ENCODE measurements at places on chromosomes 4 and X.

GRCh38 chr4:97994765-97995465 is 148.4 kb downstream of the STPG2 start:
- no peak for DNase-seq

DNA sequence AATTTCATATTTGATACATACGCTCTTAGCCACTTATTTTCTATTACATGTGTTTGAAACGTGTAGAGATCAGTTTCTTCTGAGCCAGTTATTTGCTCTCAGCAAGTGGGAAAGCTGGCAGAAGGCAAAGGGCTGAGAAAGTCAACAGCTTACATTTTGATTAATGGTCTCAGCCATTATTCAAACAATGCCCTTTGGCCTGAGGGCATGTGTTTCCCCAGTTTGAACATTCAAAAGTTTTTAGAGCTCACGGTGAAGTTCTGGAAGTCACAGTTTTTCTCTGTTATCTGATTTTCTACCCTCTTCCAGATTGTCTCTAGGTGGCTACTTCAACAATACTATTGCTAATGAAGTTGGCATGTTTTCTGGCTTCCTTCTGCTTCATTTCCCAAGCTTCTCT is 591.8 kb upstream of the CPEB2 start:
- no peak for DNase-seq

- DNase-seq, result no peak
Measured at GRCh38 chrX:98362630-98363029, 1478.9 kb downstream of the RPA4 start.

DNA sequence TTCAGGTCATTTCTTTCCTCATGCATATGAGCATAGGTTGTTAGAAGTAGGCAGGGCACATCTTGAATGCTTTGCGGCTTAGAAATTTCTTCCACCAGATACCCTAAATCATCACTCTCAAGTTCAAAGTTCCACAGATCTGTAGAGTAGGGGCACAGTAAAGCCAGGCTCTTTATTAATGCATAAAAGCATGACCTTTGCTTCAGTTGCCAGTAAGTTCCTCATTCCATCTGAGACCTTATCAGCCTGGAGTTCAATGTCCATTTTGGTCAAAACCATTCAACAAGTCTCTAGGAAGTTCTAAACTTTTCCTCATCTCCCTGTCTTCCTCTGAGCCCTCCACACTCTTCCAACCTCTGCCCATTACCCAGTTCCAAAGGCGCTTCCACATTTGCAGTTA is 77.7 kb downstream of the MAP9 start:
- no peak for DNase-seq

- no peak for DNase-seq
Measured at GRCh38 chr4:108430921-108431320, 189.5 kb upstream of the RPL34 start.

DNA sequence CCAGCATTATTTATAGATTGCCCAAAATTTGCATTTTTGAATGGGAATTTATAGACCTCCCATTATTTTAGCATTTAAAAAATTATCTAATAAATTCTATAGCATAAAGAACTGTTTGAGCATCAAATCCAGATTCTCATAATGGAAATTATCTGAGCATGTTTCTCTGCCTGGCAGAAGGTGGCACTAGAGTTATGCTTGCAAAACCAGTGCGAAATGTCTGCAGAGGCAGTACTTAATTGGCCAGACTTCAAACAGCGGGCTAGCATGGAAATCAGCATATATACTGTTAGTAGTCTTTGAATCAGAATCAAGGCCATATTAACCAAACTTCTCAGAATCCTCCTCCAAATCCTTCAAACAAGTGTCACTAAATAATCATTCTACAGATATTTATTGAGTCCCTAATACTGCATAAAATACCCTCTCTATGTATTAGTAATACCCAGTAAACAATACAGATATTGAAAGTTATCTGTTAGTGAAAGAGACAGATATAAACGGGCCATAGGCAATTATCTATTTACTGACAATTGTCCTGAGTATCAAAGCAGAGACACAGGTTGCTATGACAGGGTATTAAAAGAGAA is 78.7 kb upstream of the DCLK2 start:
- DNase-seq, result no peak

DNA sequence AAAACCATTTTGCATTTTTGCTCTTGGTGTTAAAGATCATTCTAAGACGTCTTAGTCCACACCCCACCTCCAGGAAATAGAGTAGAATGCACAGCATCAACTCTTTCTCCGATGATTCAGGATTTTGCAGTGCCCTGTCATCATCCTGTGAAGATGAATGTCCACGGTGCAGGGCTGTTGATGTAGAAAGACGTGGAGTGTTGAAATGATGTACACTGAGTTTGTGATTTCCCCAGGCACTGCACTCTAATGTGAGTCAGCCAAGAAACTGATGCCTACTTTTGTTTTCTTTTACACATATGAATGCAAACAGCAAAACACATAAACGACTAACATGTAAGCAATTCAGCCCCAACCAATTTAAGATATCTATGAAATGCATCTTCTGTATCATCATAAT is 10.5 kb downstream of the LGI2 start:
- DNase-seq, result no peak

DNA sequence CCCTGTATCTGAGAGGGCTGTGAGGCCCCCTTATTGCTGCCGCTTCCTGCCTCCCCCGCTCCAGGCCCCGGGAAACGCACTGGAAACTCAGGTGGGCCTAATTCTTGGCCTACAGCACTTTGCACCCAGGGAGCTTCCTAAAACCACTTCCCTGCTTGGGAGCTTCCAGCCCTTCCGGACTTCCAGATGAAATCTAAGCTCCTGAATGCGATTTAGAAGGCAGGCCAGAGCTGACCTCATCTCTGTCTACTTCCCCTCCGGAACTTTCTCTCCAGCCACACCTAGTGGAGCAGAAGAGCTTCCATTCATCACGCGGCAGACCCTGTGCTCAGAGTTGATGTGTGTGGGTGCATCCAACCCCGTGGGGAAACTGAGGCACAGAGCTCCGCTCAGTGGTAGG is 84.2 kb downstream of the SORCS2 start:
- no peak for DNase-seq

DNA sequence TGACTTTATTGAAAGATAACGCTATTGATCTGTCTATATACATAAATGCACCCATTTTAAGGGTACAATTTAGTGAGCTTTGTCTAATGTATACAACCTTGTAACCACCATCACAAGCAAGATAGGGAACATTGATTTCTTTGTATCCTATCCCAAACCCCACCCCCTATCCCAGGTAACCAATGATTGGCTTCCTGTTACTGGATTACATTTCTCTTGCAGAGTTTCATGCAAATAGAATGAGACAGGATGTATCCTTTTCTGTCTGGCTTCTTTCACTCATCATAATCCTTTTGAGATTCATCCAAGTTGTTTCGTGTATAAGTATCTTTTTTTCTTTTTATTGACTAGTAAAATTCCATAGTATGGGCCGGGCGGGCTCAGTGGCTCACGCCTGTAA is 1.6 kb upstream of the GRIPAP1 start:
- DNase-seq, result no peak

DNA sequence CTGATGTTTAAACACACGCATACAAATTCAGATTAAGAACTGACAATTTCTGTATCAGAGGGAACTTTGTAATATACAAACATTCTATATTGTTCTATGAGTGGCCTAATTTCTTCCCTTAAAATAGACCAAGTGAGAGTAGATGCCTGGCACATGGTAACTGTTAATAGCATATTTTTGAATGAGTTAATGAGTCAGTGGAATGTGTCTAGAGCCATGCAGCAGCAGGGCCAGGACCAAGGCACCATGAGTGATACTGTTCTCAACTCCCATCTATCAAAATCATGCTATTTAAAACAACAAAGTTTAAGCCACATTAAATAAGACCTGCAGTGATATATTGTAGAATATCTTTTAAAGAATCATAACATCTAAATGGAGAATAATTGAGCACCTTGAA is 98.3 kb downstream of the ARHGAP24 start:
- no peak for DNase-seq

DNA sequence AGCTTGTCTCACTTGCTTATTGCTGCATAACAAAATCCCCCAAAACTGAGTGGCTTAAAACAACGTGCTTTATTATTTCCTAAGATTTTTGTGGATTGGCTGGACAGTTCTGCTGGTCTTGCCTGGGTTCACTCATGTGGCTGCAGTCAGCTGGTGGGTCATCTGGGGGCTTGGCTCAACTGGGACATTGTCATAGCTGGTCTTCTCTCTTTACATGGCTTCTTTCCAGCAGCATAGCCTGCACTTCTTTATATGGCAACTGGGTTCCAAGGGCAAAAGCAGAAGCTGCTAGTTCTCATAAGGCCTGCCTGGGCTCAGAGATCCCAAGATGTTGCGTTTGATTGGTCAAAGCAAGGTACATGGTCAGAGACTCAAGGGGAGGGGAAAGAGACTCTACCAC is 33.7 kb upstream of the STAG2 start:
- DNase-seq, result no peak

DNA sequence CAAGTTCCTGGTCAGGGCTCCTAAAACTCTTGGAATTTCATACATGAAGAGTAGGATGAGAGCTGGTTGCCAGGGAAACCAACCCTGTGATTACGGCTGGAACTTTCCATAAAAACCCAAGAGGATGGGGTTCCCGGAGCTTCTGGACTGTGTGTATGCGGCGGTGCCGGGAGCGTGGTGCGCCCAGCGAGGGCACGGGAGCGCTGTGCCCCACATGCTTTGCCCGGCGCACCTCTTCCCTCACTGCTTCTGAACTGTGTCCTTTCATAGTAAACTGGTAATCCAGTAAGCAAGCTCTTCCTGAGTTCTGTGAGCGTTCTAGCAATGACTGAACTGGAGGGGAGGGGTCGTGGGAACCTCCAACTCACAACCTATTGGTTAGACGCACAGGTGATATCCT is 152.6 kb downstream of the AFAP1 start:
- DNase-seq, result no peak

GRCh38 chr4:37662251-37662650 is 23.9 kb downstream of the RELL1 start:
- no peak for DNase-seq

- DNase-seq, result no peak
Measured at GRCh38 chr4:15659768-15660570, 4.8 kb upstream of the FBXL5 start.
